Stromal cell of bone marrow (primary cell): ENCODE measurements at places on chromosomes 6 and 20.

GRCh38 chr6:7919871-7920270 lies 9.3 kb upstream of the TXNDC5 start:
- no peak for DNase-seq

DNA sequence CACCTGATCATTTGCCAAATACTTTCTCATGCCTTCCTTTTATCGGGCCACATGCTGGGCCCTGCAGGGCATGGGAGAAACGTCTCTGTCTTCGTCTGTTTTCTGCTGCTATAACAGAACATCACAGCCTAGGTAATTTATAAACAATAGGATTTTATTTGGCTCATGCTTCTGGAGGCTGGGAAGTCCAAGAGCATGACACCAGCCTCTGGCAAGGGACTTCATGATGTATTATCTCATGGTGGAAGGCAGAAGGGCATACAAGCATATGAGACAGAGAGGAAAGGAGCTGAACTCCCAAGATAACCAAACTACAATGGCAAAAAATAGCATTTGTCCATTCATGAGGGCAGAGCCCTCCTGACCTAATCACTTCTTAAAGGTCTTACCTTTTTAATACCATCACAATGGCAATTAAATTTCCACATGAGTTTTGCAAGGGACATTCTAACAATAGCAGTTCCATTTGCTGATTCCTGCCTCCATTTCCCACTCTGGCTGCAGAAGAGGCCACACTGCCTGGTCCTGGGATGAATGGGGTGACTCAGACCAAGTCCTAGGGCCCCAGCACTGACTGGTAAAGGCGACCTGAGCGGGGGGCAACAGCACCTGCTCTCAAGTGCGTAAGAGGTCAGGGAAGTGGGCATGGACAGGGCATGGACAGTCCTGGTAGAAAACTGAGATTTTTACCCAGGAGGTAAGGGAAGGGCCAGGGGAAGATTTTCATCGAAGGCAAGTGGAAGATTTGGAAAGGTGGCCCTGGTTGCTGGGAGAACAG lies 5.1 kb upstream of the ZBP1 start:
- no peak for DNase-seq

- DNase-seq: no peak
These were observed 73.3 kb downstream of the SLC22A23 start for GRCh38 chr6:3383525-3383924.

DNA sequence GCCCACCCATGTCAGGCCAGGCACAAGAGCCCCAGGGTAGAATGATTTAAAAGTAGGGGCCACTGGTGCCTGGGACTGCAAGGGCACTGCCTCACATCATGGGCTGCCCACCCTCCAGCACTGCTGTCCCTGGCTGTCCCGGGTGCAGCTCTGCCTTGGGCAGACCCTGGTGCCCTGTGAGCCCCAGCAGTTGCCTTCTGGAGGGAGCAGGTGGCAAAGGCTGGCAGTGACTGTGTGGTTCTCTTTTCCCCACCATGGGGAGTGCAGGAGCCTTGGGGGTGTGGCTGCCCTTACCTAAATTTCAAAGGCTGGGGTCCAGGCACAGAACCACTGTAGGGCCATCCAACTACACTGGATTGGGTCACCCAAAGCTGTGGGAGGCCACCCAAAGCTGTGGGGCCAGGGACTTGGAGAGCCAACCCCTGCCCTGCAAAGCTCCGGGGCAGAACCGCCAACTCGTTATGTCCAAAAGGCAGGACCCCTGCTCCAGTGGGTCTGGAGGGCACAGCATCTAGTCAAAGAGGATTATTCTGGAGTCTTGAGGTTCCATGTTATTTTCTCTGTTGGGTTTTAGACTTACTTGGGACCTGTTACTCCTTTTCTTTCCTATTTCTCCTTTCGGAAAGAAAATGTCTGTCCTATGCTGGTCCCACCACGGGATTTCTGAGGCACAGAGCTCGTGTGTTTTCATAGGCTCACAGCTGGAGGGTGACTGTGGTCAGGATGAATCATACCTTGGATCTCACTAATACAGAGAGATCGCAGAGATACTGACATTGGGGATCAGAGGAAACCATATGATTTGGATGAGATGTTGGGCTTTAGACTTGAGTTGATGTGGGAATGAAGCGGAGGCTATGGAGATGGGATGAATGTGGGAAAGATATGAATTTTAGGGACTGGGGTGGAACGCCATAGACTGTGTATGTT lies 65.3 kb downstream of the RAMACL start:
- DNase-seq: no peak

- DNase-seq: no peak
These were observed 23.5 kb upstream of the PRSS35 start for GRCh38 chr6:83488861-83489260.

GRCh38 chr6:80607811-80608391 lies 501.4 kb downstream of the BCKDHB start:
- DNase-seq: peak; percentile 81

GRCh38 chr20:64113444-64113775 lies 6.0 kb upstream of the NPBWR2 start:
- no peak for DNase-seq

GRCh38 chr6:40695750-40696415 lies 108.7 kb upstream of the LRFN2 start:
- no peak for DNase-seq

DNA sequence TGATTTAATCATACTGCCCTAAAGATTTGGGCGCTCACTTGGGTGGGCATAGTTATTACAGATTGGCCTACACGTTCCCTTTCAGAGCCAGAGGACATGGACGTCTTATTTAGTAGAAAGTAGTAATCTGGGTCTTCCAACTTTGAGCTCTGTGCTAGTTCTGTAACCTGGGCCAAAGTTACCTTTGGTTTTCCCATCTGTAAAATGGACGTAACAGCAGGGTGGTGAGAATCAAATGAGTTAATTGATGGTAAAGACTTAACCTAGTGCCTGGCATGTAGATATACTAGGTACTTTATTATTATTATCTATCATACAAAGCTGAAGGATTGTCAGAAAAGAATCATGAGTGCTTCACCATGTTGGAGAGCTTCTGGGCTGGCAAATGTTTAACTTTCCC lies 74.8 kb downstream of the CDYL start:
- DNase-seq: no peak

DNA sequence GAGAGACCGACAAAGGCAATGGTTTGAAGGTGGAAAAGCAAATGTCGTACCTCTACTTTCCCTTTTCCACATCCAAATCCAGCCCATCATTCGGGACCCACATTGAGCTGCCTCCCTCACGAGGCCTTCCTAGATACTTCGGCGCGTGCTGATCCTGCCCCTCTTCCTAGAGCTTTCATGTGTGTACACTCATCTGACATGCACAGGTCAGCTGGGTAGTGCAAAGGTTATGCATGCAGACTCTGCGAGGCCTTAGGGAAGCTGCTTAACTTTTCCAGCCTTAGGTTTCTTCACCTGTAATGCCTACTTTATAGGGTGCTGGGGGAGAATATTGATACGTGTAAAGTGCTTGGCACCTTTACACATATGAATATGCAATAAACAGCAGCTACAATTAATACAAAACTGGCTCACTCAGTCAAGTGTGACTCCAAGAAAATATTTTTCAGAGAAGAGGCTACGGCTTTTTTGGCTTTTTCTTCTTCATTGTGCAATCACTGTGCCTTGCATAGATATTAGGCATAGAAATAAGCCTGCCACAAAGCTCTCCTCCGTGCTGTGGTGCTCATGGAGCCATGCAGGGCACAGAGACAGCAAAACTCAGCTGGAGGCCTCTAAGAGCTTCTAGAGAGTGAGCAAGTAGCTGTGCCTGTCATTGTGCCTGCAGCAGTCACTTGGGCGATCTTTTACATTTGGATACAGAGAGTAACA lies 3.6 kb upstream of the MANBAL start:
- DNase-seq: no peak

GRCh38 chr20:50308166-50308512 lies 117.5 kb downstream of the CEBPB start:
- no peak for DNase-seq

- DNase-seq: no peak
These were observed 119.0 kb downstream of the SULF2 start for GRCh38 chr20:47666304-47666703.

DNA sequence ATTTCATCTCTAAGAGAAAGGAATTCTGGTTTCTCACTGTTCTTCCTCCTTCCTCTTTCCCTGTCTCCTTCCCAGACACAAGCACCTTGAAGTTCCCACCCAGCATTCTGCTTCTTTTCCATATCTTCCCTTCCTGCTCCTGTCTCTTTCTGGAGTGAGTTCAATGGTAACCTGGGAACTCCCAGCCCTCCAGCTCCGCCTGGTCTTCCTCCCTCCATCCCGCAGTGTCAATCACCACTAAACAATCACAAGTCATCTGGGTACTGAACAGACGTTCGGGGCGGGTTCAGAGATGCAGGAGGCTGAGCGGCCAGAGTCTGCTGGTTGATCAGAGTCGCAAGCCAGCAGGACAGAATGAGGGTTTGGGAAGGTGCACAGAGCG lies 7.7 kb downstream of the TTBK1 start:
- no peak for DNase-seq

DNA sequence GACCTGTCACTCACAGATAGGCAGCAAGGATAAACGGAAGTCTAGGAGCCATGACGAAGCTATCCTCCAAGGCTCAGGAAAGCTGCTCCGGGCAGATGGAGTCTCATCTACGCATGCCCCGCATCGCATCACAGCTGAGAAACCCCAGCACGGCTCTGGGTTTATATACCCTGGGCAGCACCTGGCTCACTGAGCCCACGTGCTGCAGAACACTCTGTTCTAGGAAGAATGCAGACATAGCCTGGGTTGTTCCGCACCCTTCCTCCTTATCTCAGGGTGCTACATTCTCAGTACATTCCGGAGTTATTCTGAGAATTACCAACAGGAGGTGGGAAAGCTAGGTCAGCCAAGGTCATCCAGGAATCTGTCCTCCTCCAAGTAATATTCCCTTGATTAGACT lies 260.4 kb downstream of the CBLN4 start:
- no peak for DNase-seq

DNA sequence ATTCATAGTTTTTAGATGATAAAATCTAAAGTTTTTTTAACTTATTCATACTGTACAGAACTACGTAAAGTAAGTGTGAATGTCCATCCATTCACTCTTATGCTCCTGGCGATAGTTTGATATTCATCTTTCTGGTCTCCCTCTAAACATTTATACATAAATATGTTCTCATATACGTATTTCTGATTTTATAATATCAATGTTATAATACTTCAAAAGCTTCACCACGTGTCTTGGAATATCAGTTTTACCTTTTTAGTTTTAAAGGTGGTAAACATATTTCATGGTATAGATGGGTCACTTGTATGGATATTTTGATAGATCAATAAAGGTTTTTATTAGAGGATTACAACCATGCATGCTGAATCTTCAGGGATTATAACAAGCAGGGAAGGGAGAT lies 10.3 kb upstream of the RHAG start:
- no peak for DNase-seq

DNA sequence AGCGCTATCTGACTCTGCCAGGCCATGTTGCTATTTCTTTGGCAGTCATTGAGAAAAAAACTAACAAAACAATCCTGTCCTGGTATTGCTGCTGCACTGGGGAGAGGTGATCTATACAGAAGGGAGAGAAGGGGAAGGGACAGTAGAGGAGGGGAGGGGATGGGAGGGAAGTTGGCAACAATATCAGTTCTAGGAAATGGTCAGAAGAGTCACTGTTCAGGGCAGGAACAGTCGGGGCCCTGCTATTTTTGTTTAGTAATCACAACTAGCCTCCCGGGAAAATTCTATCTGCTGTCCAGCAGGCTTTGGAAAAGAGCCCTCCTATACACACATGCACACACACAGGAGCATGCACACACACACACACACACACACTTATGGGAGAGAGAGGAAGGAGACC lies 142.3 kb upstream of the CARMIL1 start:
- DNase-seq: no peak

GRCh38 chr6:16841241-16841640 lies 80.0 kb upstream of the ATXN1 start:
- no peak for DNase-seq

DNA sequence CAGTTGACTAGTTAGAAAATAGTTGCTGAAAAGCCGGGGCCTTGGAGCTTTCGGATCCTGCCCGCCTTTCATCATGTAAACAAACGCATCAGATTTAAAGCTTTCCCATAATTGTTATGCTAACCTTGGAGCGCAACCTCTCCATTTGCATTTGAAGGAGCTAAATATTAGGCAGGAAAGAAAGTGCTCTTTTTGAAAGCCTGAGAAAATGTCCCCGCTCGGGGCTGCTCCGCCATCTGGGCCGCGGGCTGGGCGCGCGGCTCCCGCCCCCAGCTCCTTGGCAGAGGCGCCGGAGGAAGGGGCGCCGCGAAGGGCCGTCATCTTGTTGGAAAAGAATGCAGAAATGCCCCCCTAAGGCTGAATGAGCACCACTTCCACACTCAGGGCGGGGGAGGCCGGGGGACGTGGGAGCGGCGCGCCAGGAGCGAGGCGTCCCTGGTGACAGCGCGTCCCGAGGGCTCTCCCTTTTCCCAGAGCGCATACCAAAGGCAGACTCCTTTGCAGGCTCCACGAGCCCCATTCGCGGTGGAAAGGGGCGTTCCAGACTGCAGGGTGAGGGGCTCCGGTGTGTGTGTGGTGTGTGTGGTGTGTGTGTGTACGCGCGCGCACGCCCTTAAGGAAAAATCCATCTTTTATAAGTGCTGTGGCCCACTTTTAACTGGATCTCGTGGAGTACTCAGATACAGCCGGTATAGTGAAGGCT lies 145.6 kb upstream of the ID4 start:
- no peak for DNase-seq

DNA sequence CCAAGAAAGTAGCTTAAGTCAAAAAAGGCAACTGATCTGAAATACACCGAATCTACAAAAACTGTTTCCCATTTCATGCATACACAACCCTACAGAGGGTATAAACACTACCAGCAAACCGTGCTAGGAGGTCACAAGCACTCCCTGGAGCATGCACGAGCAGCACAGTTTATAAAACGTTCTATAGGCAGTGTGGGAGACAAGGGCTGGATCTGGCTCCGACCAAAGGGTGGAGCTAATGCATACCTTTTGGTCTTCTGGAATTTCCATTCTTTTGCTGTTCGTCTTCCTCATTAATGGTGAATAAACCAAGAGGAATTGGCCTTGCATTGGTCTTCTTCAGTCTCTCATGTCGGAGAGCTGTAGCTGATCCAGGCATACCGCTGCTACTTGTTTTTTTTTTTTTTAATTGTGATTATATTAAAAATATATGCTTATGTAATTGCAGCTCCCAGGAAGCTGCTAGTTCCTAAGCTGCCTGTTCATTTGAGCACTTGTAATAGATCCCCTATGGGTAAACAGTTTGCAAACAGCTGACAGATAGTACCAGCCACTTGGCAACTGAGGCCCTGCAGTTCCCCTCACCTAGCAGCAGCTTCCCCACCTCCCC lies 24.5 kb downstream of the MAP7 start:
- no peak for DNase-seq

DNA sequence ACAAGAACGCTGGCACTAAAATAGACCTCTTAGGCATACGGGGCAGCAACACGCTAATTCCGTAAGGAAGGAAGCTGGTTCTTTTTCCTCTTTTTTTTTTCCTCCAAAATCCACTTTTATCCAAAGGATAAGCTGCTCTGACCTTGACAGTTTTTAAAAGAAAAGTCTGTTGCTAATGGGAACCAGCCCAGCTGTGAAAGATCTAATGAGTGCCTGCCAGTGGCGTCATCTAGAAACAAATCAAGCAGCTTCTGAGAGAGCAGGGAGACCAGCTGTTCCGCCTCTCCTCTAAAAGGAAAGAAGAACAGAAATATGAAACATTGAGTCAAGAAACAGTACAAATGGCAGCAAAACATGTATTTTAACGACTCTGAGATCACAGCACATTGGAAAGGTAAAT lies 78.6 kb downstream of the FAXC start:
- DNase-seq: no peak

- DNase-seq: peak; percentile 77
These were observed 5.0 kb downstream of the ANGPT4 start for GRCh38 chr20:910870-911770.

- DNase-seq: no peak
These were observed 642 bp upstream of the PI16 start for GRCh38 chr6:36953931-36954261.
